Stimulated activated naive CD8-positive, alpha-beta T cell treated with anti-CD3 and anti-CD28 coated beads, Interleukin-15, amount 100 ng/mL, for 72 hours (primary cell): ENCODE measurements at places on chromosomes 4 and X.

- DNase-seq, result peak; percentile 10
Measured at GRCh38 chrX:56572975-56573374, 9.5 kb downstream of the UBQLN2 start.

GRCh38 chr4:171621646-171622045 is 191.6 kb upstream of the GALNTL6 start:
- DNase-seq, result no peak

GRCh38 chr4:151099976-151100417 is 569 bp downstream of the RPS3A start:
- DNase-seq, result no peak

GRCh38 chr4:113442826-113443225 is 318.7 kb downstream of the CAMK2D start:
- DNase-seq, result no peak

GRCh38 chrX:107629540-107629909 is 1.2 kb downstream of the PRPS1 start:
- no peak for DNase-seq

DNA sequence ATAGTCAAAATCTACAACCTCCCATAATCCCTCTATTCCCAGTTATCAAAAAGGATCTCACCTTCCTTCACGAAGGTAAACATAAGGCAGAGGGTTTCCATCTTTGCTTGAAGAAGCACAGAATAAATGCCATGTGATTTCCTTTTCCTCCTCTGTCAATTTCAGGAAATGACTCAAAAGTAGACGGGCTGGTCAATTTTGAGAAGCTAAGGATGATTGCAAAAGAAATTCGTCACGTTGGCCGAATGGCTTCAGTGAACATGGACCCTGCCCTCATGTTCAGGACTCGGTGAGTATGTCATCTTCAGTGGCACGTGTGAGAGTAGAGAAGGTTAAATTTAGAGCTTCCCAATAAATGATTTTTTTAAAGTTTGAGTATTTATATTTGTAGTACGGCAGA is 240.2 kb downstream of the RAPGEF2 start:
- DNase-seq, result no peak

- no peak for DNase-seq
Measured at GRCh38 chr4:184590196-184590595, 59.1 kb downstream of the CASP3 start.

GRCh38 chr4:88735564-88735963 is 37.9 kb upstream of the NAP1L5 start:
- no peak for DNase-seq

- peak; percentile 52 for DNase-seq
Measured at GRCh38 chr4:38857354-38858096, 908 bp upstream of the TLR6 start.

- no peak for DNase-seq
Measured at GRCh38 chr4:181745933-181746625, 497.1 kb upstream of the TENM3 start.

DNA sequence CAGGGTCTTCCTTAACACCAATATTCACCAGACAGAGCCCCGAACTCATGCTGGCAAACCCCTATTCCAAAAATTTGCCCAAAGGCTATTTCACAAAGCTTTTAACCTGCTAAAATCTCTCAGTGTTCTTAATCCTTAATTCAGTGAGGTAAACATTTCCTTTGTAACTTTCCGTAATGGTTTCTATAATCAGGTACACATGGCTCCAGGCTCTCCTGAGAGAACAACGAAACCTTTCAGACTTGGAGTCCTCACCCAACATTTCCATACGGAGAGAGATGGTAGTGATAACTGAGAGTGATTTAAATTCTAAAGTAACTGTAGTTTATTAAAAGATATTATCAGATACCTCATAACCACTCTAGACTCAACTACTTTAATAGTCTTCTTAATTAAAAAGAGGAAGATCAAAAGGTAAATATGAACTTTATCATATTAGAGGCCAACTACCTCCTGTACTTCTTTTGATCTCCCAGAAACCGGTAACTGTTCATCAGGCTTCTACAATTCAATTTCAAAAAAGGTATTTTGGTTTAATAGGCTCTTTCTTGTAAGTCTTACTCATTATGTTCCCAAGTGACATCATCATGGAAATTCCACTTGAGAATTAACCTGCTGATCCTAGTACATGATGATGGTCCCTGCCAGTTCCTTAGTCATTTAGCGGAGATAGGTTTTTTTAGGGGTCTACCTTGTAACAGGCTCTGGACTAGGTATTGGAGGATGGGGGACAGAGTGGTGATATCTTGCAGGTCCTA is 91.4 kb upstream of the UCP1 start:
- DNase-seq, result no peak

DNA sequence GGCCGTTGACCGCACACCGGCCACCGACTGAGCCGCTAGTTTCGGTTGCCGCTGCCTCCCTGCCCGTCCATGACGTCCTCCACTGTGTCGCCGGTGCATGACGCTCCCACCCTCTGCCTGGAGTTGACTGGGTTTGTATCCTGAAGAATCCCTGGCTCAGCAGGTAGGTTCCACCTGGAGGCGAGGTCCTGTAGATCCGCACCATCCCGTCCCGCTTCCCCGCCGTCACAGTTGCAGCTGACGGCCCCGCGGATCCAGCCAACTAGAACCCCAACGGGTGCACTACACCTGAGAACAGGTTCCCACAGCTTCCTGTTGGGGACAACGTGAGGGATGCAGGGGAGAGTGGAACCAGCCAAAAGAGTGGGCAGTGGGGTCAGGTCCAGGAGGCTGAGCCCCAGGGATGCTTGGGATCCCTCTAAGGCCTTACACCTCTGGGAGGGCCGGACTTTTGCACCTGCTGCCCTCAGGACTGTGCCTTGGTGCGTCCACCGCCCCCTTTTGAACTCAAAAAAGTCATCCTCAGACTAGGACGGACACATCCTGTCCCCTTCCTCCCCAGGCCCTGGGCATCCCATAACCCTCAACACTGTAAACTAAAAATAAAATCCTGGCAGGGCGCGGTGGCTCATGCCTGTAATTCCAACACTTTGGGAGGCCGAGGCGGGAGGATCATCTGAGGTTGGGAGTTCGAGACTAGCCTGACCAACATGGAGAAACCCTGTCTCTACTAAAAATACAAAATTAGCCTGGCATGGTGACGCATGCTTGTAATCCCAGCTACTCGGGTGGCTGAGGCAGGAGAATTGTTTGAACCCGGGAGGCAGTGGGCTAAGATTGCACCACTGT is 1.1 kb upstream of the SLBP start:
- DNase-seq, result no peak

- DNase-seq, result no peak
Measured at GRCh38 chr4:94413085-94413840, 38.5 kb upstream of the PDLIM5 start.

DNA sequence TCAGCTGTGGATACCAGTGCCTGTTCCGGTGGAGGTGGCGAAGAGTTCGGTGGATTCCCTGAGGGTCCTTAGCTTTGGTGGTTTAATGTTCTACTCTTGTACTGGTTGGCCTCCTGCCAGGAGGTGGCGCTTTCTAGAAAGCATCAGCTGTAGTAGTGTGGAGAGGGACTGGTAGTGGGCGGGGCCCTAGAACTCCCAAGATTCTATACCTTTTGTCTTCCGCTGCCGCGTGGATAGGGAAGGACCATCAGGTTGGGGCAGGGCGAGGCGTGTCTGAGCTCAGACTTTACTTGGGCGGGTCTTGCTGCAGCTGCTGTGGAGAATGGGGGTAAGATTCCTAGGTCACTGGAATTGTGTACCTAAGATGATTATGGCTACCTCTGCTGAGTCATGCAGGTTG is 390.3 kb downstream of the FAM47A start:
- DNase-seq, result no peak

GRCh38 chrX:45824471-45824870 is 623.8 kb upstream of the DIPK2B start:
- peak; percentile 39 for DNase-seq

- no peak for DNase-seq
Measured at GRCh38 chr4:102732678-102733077, 28.1 kb downstream of the MANBA start.
